CD4-positive, alpha-beta T cell treated with Interleukin-17A for 1 hour (primary cell): ENCODE measurements at places on chromosomes 2 and 18.

DNA sequence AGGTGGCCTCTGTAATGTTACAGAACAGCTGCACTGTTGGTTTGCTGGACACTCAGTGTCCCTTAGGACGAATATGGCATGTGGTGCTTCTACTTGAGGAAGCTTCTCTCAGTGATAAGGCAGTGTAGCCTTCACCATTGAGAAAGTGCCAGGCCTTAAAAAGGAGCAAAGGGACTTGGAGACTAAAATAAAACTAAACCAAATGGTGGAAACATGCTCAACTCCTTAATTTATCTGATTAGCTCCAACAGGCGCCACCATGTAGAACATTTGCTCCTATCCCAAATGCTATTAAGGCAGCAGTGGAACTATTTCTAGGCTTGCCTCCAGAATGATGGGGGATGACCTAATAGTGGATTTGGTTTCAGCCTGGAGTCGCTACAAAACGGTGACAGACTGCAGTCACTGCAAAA is 77.5 kb upstream of the MYL1 start:
- DNase-seq, result no peak

DNA sequence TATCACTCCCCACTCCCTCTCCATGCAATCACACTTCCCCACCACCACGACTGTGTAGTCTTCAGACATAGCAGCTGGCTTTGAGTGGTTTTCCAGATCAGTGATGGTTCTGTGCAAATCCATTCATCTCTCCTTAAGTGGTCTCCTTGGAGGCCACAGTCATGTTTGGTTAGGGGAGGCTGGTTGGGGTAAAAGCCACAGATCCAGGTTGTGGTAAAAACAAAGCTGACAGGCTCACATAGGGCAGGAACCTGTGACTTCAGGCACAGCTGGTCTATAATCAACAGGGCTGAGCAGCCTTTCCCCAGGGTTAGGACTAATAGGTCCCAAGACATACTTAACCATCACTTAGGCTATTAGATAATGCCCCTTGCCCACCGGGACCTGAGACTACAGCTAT is 46.2 kb upstream of the FZD7 start:
- DNase-seq, result no peak

GRCh38 chr2:10501980-10502802 is 54.1 kb upstream of the ODC1 start:
- no peak for DNase-seq

DNA sequence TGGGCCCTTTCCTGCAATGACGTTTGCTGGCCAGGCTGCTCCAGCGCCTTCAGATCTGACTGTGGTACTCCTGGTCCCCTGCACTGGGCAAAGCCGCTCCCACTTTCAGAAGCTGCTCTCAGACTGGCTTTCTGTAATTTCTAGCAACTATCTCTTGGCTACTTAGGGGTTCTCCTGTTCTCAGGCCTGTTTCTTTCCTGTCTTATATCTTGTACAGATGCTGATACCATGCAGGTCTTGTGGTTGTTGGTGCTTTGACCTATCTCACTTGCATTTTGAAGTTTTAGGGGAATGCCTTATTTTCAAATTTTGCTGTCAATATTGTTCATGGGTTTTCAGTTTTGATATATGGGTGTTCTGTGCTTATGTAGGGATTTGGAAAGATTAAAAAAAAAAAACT is 145.8 kb downstream of the CLIP4 start:
- no peak for DNase-seq

DNA sequence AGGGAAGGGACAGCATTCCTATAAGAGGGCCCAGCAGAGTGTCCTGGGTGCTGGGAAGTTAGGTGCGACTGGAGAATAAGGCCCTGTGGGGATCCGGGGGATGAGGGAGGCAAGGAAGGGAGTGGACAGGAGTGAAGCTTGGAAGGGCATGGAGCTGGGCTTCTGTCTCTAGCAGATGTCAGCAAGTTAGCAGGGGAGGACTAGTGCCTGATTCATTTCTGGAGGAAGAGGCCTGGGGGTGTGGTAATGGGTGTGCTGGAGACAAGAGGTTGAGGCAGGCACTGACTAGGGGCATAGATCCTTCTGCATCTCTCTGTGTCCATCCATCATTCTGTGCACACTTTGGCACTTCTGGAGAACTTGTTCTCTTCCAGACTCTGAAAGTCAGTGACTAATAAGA is 134.7 kb downstream of the ACOXL start:
- DNase-seq, result no peak

- no peak for DNase-seq
Observed at GRCh38 chr18:3857544-3857943, 407.6 kb downstream of the TGIF1 start.

GRCh38 chr2:234858145-234858544 is 93.7 kb upstream of the SH3BP4 start:
- no peak for DNase-seq

- DNase-seq, result no peak
Observed at GRCh38 chr2:218293715-218294429, 1.6 kb upstream of the TMBIM1 start.

- no peak for DNase-seq
Observed at GRCh38 chr2:118279005-118279404, 190.7 kb downstream of the INSIG2 start.

DNA sequence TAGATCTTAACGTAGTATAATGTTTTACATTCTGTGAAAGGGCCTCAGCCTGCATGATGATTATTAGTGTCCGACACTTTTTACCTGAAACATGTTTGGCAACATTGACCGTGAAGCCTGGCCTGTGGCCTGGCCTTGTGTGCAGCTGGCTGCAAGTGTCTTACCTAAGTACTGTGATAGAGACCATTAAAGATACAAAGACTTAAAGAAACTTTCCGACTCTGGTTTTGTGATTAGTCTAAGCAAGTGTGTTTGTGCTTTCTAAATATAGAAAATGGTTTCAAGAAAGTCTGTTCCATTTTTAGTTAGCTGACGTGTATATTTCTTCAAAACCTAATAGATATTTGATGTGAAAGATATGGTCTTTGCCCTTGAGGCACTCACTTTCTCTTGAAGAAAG is 601.8 kb downstream of the LRP1B start:
- no peak for DNase-seq

DNA sequence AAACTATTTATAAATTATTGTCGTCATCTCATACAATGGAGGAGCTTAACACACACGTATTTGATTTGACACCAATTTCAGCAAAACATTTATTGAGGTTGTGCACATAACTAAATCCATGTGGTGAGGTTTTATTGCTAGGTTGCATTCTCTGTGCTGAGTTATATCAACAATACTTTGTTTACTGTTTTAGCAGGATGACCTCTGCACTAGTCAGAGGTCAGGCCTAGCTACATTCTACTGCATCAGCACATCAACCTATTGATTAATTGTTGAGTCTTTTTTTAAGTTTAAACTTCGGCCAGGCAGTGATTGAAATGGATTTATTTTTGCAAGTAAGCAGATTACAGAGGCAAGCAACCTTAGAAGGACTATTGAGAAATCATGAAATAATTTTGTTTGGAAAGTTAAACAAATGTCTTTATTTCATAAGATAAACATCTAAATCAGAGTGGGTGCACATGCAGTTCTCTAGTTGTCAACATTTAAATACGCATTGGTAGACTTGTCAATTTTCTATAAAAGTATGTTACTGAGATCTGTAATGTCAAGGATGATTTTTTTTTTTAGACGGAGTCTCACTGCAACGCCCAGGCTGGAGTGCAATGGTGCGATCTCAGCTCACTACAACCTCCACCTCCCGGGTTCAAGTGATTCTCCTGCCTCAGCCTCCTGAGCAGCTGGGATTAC is 75.2 kb upstream of the CD28 start:
- DNase-seq, result no peak

DNA sequence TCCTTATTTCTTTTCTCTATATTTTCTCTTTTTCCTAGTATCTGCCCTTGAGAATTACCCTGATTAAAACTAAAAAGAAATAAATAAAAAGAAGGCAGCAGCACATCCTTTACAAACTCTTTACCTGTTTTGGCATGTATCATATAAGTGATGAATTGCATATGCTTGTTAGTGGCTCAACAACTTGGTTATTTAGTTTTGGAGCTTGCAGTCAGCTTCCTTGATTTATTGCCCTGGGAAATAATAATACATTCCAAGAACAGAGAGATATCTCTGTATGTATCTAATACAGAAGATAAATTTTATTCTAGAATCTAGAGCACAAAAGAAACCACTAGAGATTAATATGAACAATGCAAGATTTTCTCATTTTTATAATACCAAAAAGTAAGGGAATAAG is 139.8 kb upstream of the ZC3H15 start:
- no peak for DNase-seq

- DNase-seq, result no peak
Observed at GRCh38 chr2:30865892-30866681, 58.8 kb upstream of the CAPN13 start.

DNA sequence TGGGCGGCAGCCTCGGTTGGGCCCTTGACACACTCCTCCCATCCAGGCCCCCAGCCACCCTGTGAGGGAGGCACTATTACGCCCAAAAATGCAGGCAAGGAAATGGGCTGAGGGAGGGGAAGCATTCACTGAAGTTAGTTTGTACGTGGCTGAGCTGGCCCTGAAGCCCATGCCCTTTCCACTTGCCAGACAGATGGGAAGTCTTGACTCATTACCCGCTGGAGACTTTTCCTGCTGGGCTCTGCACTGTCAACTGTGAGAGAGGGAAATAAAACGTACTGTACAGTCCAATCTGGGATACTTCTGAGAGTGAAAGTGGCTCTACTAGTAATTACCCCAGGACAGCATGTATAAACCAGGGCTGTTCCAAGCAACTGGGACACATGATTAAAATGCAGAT is 125.9 kb downstream of the MSH2 start:
- DNase-seq, result no peak

GRCh38 chr2:171317492-171318125 is 116.2 kb downstream of the METTL8 start:
- no peak for DNase-seq

GRCh38 chr2:102005989-102006885 is 14.5 kb downstream of the IL1R2 start:
- DNase-seq, result peak; percentile 41

DNA sequence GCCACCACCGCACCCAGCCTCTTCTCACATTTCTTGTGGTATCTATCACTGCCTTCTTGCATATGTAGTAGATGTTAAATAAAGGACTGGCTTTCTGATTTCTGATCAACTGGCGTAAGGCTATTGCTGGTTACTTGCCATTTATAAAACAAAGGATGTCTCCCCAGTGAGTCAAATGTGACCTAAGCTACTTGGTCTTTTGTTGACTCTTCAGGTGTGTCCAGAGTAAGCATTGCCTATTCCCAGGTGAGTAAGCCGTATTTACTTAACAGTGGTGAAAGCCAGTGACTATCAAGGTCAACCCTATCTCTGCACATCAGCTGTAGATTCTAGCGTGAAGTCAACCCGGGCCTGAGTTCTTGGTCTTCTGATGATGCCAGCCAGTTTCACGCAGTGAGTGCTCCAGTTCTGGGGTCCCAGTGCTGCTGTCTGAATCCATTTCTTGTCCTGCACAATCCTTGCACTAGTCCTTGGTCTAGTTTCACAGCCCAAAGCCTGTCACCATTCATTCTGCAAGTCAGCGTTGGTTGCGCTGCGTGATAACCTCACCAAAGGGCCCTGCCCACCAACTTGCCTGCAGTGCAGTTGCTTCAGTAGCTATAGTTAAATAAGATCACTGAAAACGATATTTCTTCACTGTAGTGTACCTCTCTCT is 120.2 kb downstream of the GBX2 start:
- no peak for DNase-seq

DNA sequence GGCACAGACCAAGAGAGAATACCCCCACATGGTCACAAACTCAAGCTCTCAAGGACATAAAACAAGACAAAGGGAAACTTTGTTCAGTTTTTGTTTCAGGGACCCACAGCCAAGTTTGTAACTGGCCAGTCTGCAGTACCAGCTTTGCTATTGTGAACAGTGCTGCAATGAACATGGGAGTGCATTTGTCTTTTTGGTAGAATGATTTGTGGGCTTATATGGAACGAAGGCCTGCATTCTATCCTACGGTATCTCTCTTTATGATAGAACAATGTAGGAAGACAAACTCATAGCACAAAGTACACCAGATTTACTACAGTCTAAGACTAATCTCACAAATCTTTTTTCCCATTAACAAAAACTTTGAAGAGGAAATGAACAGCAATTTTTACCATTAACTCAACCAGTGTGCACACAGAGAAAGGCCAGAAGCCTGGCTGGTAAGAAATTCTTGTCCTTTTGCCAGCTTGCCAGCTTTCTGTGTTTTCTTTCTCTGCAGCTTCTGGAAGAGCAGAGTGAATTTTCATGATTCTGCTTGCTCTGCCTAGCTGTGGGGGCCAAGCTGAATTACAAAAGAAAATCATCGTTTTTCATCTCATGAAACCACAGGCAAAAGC is 37.1 kb upstream of the FEZ2 start:
- no peak for DNase-seq

GRCh38 chr2:233422050-233422639 is 67.9 kb downstream of the DGKD start:
- peak; percentile 72 for DNase-seq

DNA sequence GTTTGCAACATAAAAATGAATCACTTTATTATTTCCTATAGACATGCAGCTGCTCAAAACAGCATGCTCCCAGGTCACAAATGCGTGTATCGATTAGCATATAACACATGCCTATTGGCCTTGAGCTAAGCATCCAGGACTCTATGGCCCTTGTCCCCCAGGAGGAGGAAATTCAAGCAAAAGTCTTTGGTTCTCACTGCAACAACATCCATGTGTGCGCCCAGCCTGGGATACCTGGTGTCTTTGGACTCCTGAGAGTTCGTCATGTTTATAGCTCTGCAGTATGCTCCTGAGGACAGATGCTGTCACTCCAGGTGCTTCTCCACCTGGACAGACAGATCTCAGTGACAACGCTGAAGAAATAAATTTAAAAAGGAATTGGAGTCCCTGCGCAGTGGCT is 284.6 kb downstream of the PHLPP1 start:
- no peak for DNase-seq

GRCh38 chr2:235713189-235713588 is 219.3 kb downstream of the AGAP1 start:
- DNase-seq, result no peak

DNA sequence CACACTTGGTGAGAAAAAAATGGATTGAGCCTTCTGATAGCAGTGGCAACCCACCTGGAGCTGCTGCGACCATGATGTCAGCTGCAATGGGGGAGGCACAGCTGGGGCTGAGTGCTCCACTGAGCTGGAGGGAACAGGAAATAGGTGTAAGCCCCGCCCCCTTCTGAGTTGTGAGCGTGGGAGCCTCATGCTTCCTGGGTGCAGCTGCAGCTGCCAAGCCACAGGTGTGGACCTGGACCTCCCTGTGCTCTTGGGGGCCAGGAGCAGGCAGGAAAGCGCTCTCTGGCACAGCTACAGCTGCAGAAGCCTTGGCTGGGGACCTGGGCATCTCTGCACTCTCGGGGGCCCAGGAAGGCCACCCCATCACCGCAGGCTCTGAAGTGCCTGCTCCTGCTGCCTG is 970.6 kb downstream of the DCDC2C start:
- DNase-seq, result no peak

GRCh38 chr2:12236136-12236844 is 480.4 kb upstream of the TRIB2 start:
- no peak for DNase-seq
